ENCODE measurements at places on chromosomes 11 and 22.

DNA sequence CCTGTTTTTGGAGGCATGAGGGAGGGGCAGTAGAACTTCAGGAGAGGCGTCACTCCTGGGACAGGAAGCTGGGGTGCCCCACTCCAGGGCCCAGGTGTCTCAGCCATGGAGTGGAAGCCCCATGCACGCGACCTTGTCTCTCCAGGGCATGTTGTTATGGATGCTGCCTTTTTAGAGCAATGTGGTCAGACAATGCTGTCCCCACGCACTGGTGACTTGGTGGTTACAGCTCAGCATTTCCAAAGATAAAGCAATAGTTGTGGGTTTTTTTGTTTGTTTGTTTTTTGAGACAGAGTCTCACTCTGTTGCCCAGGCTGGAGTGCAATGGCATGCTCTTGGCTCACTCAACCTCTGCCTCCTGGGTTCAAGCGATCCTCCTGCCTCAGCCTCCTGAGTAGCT lies 22.3 kb downstream of the EIF4G2 start:
- DNase-seq = no peak

DNA sequence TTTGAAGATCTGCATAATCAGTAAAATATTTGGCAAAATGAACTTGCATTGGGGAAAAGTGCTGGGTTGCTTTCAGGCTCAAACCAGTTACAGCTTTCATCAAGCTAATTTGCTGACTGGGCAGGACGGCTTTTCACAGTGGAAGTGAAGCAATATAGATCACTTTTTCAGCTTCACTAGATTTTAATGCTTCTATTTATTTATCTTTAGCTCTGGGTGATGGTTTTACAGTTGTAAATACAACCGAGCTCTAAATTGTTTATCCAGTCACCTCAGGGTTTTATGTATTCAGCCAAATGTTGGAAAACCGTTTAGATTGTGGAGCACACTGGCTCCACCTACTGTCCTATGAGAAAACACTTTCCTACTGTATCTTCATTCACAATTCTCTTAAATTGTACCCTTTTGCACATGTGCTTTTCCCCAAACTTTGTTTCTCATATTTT lies 58.2 kb downstream of the ACER3 start:
- no peak for DNase-seq

DNA sequence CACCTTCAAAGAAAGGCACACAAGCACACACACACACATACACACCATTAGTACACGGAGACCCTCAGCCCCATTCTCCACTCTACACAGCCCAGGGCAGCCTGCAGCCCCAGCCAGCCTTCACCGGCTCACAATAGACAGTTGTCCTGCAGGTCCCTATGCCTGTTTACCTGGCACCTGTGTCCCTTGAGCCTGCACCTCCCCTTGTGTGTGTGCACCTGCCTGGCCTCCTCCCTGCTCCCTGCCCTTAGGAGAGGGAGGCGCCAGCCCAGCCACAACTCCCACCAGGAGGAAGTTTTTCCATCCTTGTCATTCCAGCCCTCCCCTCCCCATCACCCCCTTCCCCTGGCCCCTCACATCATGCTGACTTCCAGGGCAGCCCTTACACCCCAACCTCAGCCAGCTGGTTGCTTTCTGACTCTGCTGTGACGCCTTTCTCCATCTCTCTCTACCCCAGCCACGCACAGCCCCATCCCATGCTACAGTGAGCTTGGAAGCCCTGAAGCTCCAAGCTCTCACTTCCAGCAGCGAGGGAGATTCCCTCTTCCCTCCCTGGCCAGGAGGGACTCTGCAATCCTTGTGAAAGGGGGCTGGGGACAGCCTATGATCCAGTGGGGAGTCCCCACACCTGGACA lies 4.4 kb downstream of the AHNAK start:
- DNase-seq = no peak

DNA sequence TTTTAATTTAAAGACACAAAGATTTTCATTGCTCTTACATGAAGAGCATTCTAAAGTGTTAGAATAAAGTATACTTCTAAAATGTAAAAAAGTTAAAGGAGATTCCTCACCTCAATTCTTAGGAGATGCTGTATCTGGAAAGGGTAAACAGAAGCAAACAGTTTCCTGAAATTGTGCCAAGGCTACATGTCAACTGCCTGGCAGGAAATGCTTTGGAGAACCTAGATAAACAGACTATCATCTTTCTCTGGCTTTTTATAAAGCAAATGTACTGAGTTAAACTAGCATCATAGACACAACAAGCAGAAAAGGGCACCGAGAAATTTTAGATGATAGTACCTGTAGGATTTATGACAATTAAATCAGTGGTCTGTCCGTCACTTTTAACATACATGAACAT lies 24.7 kb upstream of the AKIP1 start:
- no peak for DNase-seq

GRCh38 chr22:47295982-47296381 lies 533.5 kb downstream of the TBC1D22A start:
- no peak for DNase-seq

GRCh38 chr22:43510281-43511070 lies 98.7 kb downstream of the MPPED1 start:
- DNase-seq = no peak

DNA sequence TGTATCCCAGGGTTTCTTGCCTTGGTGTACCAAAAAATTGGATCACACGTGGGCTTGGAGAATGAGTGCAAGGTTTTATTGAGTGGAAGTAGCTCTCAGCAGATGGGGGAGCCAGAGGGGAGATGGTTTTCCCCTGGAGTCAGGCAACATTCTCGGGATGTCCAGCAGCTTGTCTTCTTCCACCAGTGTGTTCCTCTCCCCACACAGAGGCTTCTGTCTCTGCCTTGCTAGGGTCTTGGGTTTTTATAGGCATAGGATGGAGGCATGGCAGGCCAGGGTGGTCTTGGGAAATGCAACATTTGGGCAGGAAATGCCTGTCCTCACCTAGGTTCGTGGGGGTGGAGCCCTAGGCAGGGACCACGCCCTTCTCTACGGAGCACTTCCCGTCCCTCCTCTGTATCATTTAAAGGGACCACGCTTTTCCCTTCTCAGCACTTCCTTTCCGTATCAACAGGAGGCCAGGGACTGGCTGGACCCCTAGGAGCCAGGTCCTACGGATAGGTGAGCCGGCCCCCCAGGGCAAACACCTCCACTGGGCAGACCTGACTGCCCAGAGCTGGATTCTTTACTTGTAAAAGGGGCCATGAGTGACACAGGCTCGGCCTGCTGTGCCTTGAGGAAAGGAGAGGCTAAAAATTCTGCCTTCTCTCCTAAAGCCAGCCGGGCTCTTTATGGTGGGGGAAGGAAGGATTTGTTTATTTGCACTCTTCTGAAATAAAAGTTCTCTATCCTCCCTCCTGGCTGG lies 55.3 kb upstream of the CCDC188 start:
- peak; percentile 46 for DNase-seq

DNA sequence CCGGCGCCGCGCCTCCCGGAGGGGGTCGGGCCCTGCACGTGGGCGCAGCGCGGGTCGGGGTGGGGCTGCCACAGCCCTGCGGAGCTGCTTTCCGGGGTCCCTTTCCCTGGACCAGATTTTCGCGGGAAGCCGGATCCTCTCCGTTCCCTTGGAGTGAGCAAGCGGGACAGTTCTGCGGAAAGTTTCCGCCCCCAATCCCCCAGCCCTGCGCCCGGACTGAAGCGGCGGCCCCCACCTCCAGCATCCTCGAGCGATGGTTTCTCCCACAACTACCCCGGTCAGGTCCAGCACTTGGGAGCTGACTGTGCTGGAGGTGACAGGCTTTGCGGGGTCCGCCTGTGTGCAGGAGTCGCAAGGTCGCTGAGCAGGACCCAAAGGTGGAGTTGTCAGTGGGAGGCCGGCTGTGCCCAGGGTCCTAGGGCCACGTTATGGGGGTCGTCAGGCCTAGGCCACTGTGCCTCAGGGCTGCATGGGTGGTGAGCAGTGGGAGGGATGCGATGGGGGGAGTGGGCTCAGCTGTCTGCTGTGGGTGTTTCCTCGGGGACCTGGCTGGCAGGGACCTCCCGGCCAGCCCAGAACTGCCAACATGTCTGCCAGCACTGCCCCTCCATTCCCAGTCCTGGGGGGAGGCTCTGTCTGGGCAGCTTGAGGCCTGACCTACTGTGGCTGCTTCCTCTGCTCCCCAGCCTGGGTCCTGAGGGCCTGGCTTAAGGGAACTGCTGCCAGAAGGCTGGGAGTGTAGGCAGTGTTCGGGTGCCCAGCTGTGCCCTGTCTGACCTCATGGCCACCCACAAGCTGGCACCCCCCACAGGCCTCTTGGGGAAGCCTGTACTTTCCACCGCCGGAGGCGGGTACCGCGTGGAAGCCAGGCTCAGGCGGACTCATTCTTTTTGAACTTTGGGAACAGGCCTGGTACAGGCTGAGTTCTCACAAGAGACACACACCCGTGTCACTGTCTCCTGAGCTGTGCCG lies 726 bp downstream of the ST3GAL4 start:
- no peak for DNase-seq

- DNase-seq = no peak
Measured at GRCh38 chr22:37340331-37341262, 58.3 kb downstream of the CYTH4 start.

DNA sequence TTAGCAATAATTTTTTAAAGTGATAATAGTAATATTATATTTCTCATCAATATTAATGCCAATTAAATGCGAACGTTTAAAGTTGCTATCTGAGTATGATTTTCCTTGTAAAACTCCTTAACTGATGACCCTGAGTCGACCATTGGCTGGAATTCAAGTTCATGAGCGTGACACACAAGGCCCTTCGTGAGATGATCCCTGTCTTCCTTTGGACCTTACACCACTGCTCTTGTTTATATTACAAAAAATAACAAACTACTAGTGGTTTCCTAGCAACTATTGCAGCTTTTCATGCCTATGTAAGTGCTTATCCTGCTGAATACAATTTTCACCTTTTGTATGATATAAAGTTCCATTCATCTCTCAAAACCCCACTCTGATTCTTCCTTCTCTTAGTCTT lies 752.9 kb downstream of the CNTN5 start:
- DNase-seq = no peak

- no peak for DNase-seq
Measured at GRCh38 chr22:49664891-49665290, 162.8 kb downstream of the BRD1 start.

DNA sequence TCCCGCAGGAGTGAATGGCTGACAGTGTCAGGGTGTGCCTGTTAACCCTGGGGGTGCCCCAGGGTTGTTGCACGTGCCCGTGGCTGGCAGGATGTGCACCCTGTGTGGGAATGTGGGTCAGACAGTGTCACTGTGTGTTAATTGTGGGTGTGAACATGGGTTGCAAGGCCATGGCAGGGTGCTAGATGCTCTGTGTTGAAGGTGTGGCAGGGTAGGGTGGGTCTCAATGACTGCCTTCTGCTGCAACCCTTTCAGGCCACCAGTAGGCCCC lies 8.3 kb downstream of the RIN1 start:
- DNase-seq = no peak

DNA sequence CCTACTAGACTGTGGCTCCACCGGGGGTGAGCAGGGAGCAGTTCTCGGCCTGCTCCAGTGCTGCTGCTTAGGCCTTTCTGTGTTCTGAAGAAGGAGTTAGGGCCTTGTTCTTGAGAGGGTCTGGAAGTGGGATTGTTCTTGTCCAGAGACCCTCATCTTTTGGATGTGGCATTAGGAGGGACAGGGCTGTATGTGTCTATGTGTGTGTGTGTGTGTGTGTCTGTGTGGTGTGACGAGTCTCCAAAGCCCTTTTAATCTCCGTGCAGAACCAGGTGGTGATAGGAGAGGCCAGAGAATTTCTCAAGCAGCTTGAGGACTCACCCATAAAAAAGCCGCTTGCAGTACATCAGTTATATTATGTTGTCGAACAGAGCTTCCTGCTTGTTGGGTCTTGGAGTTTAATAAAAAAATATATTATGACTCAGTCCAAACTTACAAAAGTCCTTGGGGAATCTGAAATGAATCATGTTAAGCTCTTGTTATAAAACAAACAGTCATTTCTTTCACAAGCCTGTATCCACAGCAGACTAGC lies 196.5 kb downstream of the TENM4 start:
- DNase-seq = no peak

DNA sequence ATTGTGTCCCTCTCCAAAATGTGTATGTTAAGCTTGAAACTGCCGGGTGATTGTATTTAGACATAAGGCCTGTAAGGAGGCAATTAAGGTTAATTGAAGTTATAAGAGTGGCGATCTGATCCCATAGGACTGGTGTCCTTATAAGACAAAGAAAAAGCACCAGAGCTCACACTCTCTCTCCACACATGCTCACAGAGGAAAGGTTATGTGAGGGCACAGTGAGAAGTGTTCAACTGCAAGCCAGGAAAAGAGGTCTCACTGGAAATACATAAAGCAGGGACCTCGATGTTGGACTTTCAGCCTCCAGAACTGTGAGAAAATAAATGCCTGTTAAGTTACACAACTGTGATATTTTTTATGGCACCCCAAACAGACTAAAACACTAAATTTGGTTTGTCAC lies 1233.8 kb upstream of the CNTN5 start:
- DNase-seq = no peak

DNA sequence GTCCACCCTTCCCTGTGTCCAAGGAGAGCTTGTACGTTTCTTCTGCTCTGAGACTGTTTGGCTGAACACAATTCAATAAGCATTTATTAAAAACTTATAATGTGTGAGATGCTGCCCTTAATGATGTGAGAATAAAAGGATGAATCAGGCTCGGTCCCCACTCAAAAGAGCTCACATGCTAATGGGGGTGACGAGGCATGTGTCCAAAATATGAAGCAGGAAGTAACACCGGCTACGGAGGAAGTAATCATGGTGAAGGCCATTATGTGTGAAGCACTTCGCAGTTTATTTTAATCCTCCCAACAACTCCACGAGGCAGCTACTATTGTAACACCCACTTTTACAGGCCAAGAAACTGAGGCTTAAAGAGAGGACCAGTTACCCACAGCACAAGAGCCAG lies 3.4 kb upstream of the RASD2 start:
- DNase-seq = no peak

DNA sequence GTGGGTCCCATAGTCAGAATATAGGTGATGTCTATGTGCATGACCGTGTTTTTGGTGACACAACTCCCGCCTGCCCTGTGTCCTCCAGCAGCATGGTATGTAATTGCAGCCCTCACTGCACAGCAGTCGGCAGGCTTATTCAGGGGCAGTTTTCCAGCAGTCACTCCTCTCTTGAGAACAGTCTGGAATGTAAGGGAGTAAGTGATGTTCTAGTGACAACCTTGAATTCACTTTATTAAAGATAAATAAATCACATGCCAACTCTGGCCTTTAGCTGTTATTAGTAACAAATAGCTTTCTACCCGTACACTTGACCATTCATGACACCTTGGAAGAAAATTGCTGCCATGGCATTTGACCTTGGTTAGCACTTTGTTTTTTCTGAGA lies 27.9 kb downstream of the ZNRF3 start:
- DNase-seq = no peak

GRCh38 chr11:59866397-59866796 lies at the start of gene TCN1:
Gene TCN1, minus strand, starts transcription at chr11:59866487. Its CDS starts 17 bp downstream, at chr11:59866470.
- no peak for DNase-seq

- peak; percentile 90 for DNase-seq
Measured at GRCh38 chr22:36365020-36365411, 22.8 kb downstream of the MYH9 start.

Measured in activated CD8-positive, alpha-beta memory T cell treated with anti-CD3 and anti-CD28 coated beads for 1 hour (primary cell).